ENCODE measurements at places on chromosomes 2 and 18. TPM values are rescaled to one million over a fixed set of nuclear protein-coding genes. Genes with fewer than 3 reads are reported as not detected.

MARCHF7 gene
- 72.6 TPM for total RNA-seq

SCN7A gene
- 23.3 TPM for total RNA-seq

C2orf66 gene
- total RNA-seq: not detected

KLHL30 gene
- total RNA-seq: 5.6 TPM

DNA sequence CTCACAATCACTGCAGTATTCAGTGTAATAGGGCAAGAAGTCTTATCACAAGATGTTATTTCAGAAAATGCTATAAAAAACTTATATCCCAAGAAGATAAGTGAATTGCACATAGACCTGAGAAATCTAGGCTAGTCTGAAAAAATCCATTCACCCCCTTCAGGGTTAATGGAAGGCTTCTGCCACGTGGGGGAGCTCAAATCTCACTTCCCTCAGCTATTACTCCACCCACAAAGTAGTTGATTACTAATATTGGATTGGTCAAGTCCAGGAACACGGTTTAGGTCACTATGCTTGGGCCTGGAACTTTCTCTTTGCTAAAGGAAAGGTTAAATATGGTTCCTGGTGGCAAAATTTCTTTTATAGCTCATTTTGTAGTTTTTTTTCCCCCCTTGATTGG lies 51.2 kb upstream of the ADAM23 start:
- no peak for DNase-seq
- H3K27me3 ChIP-seq: no peaks in the 10 kb centered on the region
- H3K4me3 ChIP-seq: no peak overlapping the region
- no peaks in the 10 kb centered on the region for H3K36me3 ChIP-seq

DNA sequence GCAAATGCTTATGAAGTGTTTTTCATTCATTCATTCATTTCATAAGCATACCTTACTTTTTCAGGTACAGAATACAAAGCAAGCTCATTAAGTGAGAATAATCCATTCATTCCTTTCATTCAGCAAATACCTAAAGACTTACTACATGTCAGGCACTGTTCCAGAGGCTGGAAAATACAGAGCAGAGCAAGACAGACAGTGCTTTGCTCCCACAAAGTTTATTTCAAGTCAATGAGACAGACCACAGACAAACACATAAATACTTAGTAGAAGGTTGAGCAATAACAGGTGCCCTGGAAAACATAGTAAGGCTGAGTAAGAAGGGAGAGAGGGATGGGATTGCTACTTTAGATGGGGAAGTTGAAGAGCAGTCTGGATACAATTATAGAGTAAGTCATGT lies 309.8 kb downstream of the C1D start:
- no peaks in the 10 kb centered on the region for H3K4me1 ChIP-seq
- H3K27ac ChIP-seq: no peak overlapping the region
- DNase-seq: no peak
- no peaks in the 10 kb centered on the region for H3K36me3 ChIP-seq
- H3K4me3 ChIP-seq: no peak overlapping the region

DNA sequence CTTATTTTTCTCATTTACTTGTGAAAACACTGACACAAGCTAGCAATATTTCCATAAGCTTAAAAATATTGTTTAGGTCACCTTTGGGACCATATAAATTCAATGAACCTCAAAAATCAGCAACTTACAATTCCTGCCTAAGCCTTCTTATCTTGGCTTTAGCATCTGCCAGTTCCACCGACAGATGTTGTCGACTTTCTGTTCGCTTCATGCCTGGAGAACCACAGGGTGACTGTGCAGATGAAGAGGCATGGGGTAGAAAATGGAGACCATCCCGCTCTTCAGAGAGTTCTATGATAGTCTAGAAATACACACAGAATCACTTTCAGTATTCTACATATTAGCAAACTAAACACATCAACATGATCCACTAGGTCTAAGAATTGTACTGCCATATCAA lies 64.2 kb downstream of the CCDC88A start:
- no peaks in the 10 kb centered on the region for H3K36me3 ChIP-seq
- DNase-seq: no peak
- no peaks in the 10 kb centered on the region for H3K27me3 ChIP-seq

DNA sequence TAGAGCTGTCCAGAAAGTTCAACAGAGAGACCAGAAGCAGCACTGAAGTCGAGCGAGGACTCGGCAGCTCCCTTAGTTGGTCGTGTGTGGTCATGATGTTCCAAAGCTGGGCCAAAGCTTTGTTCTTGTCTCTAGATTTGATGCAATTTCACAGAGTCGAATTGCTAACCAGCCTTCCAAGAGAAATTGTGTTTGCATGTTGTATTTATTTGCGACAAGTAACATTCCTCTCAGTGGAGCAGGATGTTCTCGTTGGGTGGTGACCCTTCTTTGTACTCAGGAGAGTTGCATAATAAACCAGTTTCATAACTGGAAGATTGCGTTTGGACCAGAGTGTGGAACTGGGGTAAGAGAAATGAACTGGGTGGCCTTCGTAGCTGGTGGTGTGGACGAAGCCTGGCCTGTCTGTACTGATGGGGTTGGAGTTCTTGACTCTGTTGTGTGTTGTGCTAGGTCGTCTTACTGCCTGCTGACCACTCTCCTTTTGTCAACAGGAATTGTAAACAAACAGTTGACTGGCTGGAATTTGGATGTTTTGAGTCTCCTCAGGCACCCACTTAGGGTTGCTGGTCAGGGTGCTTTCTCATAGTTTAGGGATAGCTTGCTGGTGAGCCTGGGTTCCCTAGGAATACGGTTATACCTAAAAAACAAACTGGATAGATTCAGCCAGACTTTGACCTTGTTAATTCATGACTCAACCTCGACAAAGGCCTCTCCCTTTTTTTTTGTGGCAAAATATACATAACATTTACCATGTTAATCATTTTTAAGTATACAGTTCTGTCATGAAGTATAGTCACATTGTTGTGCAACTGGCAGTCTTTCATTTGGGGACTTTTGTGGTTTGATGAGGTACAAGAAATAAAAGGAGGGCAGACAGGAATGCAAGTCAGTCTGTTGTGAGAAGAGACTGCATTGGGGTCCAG lies 28.9 kb upstream of the TOGARAM2 start:
- DNase-seq: no peak
- no peaks in the 10 kb centered on the region for H3K36me3 ChIP-seq
- H3K27ac ChIP-seq: peak overlapping the region; percentile 47
- H3K4me1 ChIP-seq: peaks cover 8% of the 10 kb centered on the region
- no peaks in the 10 kb centered on the region for H3K27me3 ChIP-seq
- no peak overlapping the region for H3K4me3 ChIP-seq

GRCh38 chr2:84964406-84965191 lies 6.4 kb upstream of the KCMF1 start:
- H3K27ac ChIP-seq: no peak overlapping the region
- H3K27me3 ChIP-seq: no peaks in the 10 kb centered on the region
- peaks cover 27% of the 10 kb centered on the region for H3K4me1 ChIP-seq
- no peaks in the 10 kb centered on the region for H3K36me3 ChIP-seq

DNA sequence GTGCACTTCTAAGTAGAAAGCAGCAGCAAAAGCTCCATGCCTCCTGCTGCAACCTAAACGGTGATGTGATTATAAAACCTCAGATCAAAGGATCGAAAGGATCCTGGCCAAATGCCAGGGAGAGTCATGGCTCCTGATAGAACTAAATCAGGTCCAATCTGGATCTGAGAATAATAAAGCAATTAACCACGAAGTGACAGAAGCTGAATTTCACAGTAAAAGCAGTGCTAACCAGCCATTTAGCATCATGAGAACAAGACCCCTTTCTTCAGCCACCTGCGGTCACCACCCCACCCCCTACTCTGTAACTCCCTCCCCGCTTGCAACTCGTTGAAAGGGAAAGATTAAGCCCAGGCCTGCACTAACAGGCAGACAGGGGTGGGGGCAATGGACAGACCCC lies 748.7 kb downstream of the BCL11A start:
- H3K27me3 ChIP-seq: no peaks in the 10 kb centered on the region
- no peaks in the 10 kb centered on the region for H3K36me3 ChIP-seq
- H3K4me3 ChIP-seq: no peak overlapping the region
- H3K27ac ChIP-seq: no peak overlapping the region
- H3K4me1 ChIP-seq: no peaks in the 10 kb centered on the region
- DNase-seq: peak; percentile 30

DNA sequence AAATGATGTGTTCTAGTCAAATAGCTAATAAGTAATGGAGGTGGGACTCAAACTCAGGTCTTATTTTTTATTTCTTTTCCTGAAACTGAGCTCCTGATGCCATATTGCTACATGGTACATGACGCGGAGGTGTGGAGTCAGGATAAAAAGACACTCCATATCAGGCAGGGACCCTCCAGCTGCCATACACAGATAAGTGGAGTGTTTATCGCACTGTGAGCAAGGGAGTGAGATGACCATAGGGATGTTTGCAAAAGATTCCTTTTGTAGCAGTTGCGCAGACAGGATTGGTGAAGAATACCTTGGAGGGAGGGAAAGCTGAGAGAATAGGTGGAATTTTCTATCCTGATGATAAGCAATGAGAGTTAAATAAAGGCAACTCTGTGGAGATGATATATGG lies 657.2 kb downstream of the RNF144A start:
- no peak overlapping the region for H3K27ac ChIP-seq
- H3K27me3 ChIP-seq: no peaks in the 10 kb centered on the region
- no peaks in the 10 kb centered on the region for H3K4me1 ChIP-seq
- no peak overlapping the region for H3K4me3 ChIP-seq
- H3K36me3 ChIP-seq: no peaks in the 10 kb centered on the region

DNA sequence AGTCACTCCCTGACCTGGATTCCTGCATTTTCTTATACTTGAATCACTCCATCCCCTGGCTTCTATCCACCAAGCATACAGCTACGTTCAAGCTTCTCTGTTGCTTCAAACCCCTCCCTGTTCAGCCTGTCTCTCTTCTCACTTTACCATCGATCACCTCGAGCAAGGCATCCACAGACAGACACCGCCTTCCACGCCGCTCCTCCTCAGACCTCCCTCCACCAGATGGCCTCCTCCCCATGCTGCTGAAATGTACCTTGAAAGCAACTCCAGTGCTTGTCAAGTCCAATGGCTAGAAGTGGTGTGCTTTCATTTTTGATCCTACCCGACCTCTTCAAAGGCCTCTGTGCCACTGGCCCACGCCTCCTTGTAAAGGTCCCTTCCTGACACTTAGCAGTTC lies 131.3 kb upstream of the ACAA2 start:
- no peak overlapping the region for H3K4me3 ChIP-seq
- no peak overlapping the region for H3K27ac ChIP-seq
- no peaks in the 10 kb centered on the region for H3K4me1 ChIP-seq
- no peaks in the 10 kb centered on the region for H3K36me3 ChIP-seq
- DNase-seq: no peak
- no peaks in the 10 kb centered on the region for H3K27me3 ChIP-seq

DNA sequence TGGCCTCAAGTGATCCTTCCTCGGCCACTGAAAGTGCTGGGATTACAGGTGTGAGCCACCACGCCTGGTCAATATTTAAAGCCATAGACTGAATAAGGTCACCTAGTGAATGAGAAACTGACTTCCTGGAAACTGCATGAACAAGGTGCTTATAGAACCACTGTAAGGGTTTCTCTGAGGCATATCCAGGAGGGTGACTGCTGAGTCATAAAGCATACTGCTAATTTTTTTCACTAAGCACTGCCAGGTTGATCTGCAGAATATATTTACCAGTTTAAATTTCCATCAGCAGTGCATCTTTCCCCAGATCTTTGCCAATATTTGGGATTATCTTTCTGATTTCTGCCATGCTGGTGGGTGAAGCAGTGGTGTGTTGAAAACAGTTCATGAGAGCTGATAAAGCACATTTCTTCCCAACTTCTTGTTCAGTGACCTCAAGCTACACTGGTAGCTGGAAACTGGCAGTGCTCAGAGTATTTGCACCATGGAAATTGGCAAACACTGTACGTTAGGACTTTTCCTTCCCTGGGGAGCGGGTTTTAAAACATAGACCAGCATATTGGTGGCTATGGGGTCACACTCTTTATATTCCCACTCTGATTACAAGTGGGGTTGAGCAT lies 4.2 kb upstream of the CLIP4 start:
- H3K27ac ChIP-seq: no peak overlapping the region
- peaks cover 4% of the 10 kb centered on the region for H3K4me1 ChIP-seq
- H3K27me3 ChIP-seq: no peaks in the 10 kb centered on the region
- no peak for DNase-seq

DNA sequence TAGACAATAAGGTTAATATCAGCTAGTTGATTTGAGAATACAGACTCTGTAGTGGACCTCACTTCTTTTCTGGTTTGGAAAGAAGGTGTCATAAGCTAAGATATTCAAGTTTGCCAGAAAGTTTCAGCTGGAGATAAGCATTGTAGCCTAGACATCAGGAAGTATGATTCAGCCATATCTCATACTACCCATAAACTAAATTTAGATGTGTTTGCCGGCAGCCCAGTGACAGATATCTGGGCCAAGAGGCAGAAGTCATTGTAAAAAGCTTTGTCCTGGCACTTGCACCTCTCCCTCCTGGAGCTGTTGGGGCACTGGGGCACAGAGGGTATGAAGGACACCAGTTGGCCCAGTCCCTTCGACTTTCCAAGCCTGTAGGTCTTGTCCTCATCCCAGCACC lies 128.0 kb downstream of the EPHA4 start:
- H3K27me3 ChIP-seq: no peaks in the 10 kb centered on the region
- peaks cover 5% of the 10 kb centered on the region for H3K4me1 ChIP-seq
- peak; percentile 17 for DNase-seq
- no peak overlapping the region for H3K4me3 ChIP-seq
- no peaks in the 10 kb centered on the region for H3K36me3 ChIP-seq

DNA sequence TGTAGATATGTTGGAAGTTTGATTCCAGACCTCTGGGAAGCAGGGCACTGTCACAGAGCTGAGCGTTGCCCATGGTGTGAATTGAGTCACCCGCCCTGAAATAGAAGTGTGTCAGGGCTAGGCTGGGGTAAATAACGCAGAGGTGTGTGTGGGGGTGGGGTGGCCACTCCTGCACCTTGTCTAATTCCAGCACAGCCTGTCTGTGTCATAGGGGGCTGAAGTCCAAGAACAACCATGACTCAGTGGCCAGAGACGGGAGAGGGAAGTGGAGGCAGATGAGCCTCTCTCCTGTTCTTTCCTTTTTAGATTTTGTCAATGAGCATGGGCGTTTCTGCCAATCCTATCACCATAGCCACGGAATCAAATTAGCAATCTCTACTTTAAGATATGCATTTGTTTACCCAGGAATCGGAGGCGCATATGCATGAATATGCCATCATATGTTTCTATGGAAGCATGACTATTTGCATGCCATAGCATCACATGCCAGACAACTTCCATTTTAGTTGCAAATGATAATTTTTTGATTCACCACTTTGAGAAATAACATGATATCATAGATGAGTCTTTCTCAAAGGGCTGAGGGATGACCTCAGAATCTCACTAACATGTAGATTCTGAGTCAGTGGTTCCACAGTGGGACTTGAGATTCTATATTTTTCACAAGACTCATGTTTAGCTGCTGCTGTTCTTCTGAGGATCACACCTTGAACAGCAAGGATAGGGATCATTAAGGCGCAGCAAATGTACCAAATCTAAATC lies 852.9 kb downstream of the DCDC2C start:
- H3K4me3 ChIP-seq: no peak overlapping the region
- no peak for DNase-seq
- H3K36me3 ChIP-seq: no peaks in the 10 kb centered on the region
- H3K27ac ChIP-seq: no peak overlapping the region

DNA sequence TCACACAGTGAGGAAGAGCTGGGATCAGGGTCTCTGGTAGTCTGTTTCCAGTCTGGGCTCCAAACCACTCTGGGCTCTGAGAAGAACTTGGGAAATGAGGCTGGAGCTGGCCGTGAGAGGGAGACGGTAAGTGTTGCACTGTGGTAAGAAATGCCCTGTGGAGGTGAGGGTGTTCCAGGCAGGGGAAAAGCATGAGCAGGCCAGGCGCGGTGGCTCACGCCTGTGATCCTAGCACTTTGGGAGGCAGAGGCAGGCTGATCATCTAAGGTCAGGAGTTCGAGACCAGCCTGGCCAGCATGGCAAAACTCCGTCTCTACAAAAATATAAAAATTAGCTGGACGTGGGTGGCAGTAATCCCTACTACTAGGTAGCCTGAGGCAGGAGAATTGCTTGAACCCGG lies 14.3 kb upstream of the DES start:
- peaks cover 9% of the 10 kb centered on the region for H3K4me1 ChIP-seq
- DNase-seq: no peak
- H3K4me3 ChIP-seq: no peak overlapping the region
- peak overlapping the region; percentile 91 for H3K27ac ChIP-seq

Measured in transverse colon (tissue), 4 donors.